ENCODE measurements at places on chromosomes 5 and 9. TPM values are rescaled to one million over a fixed set of nuclear protein-coding genes. Genes with fewer than 3 reads are reported as not detected.

GRCh38 chr5:93019896-93020295 lies 561.1 kb downstream of the NR2F1-AS1 start:
- DNase-seq, result no peak

GRCh38 chr9:105861972-105862371 lies 167.6 kb downstream of the TMEM38B start:
- DNase-seq, result no peak

GRCh38 chr9:34171753-34172535 lies 6.9 kb upstream of the UBAP1 start:
- DNase-seq, result no peak

- DNase-seq, result no peak
These were observed at the start of gene CSF2 for GRCh38 chr5:132073231-132074013. Gene CSF2, plus strand, starts transcription at chr5:132073789. Its CDS starts 35 bp downstream, at chr5:132073824.

DNA sequence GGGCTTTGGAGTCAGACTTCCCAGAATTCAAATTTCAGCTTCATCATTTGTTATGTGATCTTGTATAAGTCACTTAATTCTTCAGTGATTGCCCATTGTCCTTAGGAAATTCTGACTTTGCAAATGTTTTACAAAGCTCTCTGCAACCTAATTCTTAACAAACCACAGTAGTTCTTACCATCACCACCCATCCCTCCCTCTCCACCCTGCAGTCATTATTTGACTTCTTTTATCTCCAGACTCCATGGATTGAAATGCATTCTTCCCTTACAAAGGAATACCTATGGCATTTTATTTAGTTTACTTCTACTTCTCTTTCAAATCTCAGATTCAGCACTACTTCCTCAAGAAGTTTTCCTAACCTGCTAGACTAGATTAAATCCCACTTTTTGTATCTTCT lies 23.1 kb downstream of the SHLD3 start:
- DNase-seq, result no peak

The ACTBL2 gene
- not detected for total RNA-seq

The C1QTNF3 gene
- 2.1 TPM for total RNA-seq

The PRR16 gene
- 0.42 TPM for total RNA-seq

The ELOVL7 gene
- 7.8 TPM for total RNA-seq

Measured in WTC11 (cell line).